ENCODE measurements at places on chromosomes 13 and 19. TPM values are rescaled to one million over a fixed set of nuclear protein-coding genes. Genes with fewer than 3 reads are reported as not detected.

DNA sequence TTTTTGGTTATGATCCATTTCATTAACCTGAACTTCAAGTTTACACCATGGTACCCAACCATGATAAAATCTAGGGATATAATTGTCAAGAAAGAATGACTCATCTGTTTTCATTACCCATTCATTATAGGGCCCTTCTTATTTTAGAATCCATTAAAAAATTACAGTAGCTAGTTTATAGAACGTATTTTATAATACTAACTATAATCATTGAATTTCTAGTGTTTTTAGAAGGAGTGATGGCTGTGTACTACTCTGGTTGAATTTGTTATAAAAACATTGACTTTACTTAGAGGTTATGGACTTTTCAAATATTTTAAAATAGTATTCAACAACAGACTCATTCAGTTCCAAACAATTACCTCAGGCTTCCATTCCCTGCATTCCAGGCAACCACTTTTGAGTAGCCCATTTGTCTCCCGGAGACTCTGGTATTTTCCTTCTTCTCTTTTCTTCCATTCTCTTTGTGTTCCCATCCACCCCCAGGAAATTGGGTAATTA, 71.9 kb upstream of the KLF12 start:
- no peaks in the 10 kb centered on the region for H3K4me1 ChIP-seq
- no peak overlapping the region for H3K4me3 ChIP-seq

Gene JOSD2
- total RNA-seq, result 60.9 TPM

DNA sequence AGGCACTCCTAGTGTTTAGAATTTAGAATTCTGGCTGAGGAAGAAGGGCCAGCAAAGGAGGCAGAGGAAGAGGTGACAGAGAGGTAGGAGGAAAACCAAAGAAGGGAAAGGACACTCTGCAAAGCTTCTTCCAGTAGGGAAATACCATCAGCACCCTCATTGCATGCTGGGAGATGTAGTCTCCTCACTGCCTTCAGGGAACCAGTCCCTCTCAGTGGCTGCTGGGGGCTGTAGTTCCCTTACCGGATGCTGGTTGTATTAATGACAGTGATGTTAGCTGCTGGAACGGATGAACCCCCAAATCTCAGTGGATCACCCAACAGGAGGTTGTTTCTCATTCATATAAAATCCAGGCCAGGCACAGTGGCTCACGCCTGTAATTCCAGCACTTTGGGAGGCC, 10.1 kb downstream of the GRIN2D start:
- H3K4me1 ChIP-seq, result no peaks in the 10 kb centered on the region
- no peak overlapping the region for H3K4me3 ChIP-seq
- H3K27ac ChIP-seq, result no peak overlapping the region
- no peaks in the 10 kb centered on the region for H3K27me3 ChIP-seq

DNA sequence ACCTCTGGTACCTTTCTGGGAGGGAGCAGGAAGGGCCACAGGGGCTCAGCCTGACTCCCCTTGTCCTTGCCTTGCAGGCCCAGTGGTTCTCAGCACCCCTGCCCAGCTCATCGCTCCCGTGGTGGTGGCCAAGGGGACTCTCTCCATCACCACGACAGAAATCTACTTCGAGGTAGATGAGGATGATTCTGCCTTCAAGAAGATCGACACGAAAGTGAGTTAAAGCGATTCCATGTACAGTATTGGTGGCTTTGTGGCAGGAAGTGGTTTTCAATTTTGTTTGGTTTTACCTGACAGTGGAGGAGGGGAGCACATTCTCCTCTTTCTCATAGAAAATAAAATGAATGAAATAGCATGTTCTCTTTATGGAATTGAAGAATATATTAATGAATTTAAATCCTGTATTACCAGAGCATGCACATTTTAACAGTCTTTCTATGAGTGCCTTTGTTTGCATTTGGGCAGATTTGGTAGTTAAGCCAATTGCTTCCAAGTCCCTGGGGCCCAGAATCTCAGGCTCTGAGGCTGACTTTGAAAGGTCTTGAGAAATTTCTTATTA, 4.1 kb downstream of the MAB21L1 start:
- no peak for DNase-seq
- no peak overlapping the region for H3K4me3 ChIP-seq
- no peaks in the 10 kb centered on the region for H3K36me3 ChIP-seq
- H3K27ac ChIP-seq, result no peak overlapping the region

DNA sequence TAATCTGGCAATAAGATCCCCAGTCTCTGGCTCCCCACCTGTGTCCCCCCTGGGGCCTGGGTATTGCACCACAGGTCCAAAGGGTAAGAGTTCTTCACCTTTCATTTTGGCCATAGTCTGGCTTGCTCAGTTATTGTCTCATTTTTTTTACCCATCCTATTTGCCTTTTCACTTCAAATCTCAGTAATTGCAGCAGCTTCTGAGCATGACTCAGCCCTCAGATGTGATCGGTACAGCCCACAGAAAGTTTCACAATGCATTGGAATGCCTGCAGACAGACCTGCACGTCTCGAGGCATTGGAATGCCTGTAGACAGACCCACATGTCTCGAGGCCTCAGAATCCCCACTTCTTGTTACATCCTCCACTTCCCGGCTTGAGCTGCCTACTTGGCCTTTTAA, 173.6 kb downstream of the NUFIP1 start:
- H3K27ac ChIP-seq, result no peak overlapping the region
- H3K4me1 ChIP-seq, result no peaks in the 10 kb centered on the region
- no peak for DNase-seq
- H3K36me3 ChIP-seq, result no peaks in the 10 kb centered on the region
- H3K27me3 ChIP-seq, result no peaks in the 10 kb centered on the region
- no peak overlapping the region for H3K4me3 ChIP-seq

GRCh38 chr13:41325752-41326151, 14.7 kb downstream of the NAA16 start:
- no peaks in the 10 kb centered on the region for H3K4me1 ChIP-seq
- H3K4me3 ChIP-seq, result no peak overlapping the region
- no peak overlapping the region for H3K27ac ChIP-seq
- no peaks in the 10 kb centered on the region for H3K27me3 ChIP-seq
- no peaks in the 10 kb centered on the region for H3K36me3 ChIP-seq

- peaks cover 37% of the 10 kb centered on the region for H3K4me1 ChIP-seq
- no peaks in the 10 kb centered on the region for H3K36me3 ChIP-seq
- peak; percentile 79 for DNase-seq
- no peaks in the 10 kb centered on the region for H3K27me3 ChIP-seq
- H3K4me3 ChIP-seq, result no peak overlapping the region
- H3K27ac ChIP-seq, result no peak overlapping the region
Measured at GRCh38 chr19:51698296-51698695, 5.2 kb downstream of the SPACA6 start.

Gene IGFL1
- 7.9 TPM for total RNA-seq

Gene ZNF560
- 0.49 TPM for total RNA-seq

- no peak for DNase-seq
- H3K4me3 ChIP-seq, result no peak overlapping the region
- no peaks in the 10 kb centered on the region for H3K27me3 ChIP-seq
Measured at GRCh38 chr13:84413016-84413415, 530.7 kb upstream of the SLITRK1 start.

DNA sequence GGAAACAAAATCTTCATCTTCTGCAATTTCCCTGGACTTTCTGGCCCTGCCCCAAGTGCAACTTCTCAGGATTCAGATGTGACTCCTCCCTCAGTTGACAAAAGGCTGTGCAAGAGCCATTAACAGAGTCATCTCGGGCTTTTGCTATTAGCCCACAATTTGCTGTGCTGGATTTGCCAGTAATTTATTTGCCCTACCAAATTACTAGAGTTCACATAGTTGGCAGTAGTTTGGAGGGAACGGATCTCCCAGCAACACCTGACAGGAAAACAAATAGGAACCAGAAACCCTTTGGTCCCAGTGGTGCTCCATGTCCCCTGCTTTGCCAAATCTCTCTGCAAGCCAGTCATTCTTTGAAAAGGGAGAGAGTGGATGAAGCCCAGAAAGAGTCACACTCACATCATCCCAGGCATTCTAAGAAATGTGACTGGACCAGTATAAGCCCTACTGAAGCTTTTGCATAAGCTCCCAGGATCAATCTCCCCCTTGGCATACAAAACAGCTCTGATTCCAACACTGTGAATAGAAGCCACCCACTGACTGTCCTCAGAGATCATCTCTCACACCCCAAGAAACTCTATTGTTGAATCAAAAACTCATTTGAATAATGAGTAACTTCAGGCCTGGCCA, 350.1 kb upstream of the NBEA start:
- DNase-seq, result no peak
- H3K4me1 ChIP-seq, result no peaks in the 10 kb centered on the region
- no peaks in the 10 kb centered on the region for H3K36me3 ChIP-seq
- no peaks in the 10 kb centered on the region for H3K27me3 ChIP-seq
- no peak overlapping the region for H3K27ac ChIP-seq
- H3K4me3 ChIP-seq, result no peak overlapping the region

Gene RPS15
- total RNA-seq, result 3,906 TPM

Gene KLHL1
- total RNA-seq, result not detected

GRCh38 chr19:42965176-42965575, 28.2 kb upstream of the PSG7 start:
- no peak overlapping the region for H3K4me3 ChIP-seq
- H3K27me3 ChIP-seq, result no peaks in the 10 kb centered on the region
- H3K4me1 ChIP-seq, result no peaks in the 10 kb centered on the region
- DNase-seq, result no peak

- H3K4me1 ChIP-seq, result peaks cover 25% of the 10 kb centered on the region
- H3K27me3 ChIP-seq, result no peaks in the 10 kb centered on the region
- H3K36me3 ChIP-seq, result peaks cover 11% of the 10 kb centered on the region
Measured at GRCh38 chr19:36001605-36002004, 6.6 kb downstream of the SDHAF1 start.

Gene LILRA6
- 1.5 TPM for total RNA-seq

- no peaks in the 10 kb centered on the region for H3K36me3 ChIP-seq
- DNase-seq, result no peak
- H3K4me1 ChIP-seq, result peaks cover 33% of the 10 kb centered on the region
- H3K27me3 ChIP-seq, result no peaks in the 10 kb centered on the region
- no peak overlapping the region for H3K4me3 ChIP-seq
Measured at GRCh38 chr13:43304945-43305344, 281.6 kb downstream of the DNAJC15 start.

GRCh38 chr19:58346961-58347929, 6.0 kb downstream of the A1BG start:
- no peaks in the 10 kb centered on the region for H3K36me3 ChIP-seq
- no peaks in the 10 kb centered on the region for H3K27me3 ChIP-seq
- H3K27ac ChIP-seq, result peak overlapping the region; percentile 60
- H3K4me1 ChIP-seq, result peaks cover 39% of the 10 kb centered on the region
- no peak for DNase-seq

Gene ZNF473
- 11.5 TPM for total RNA-seq

- H3K27me3 ChIP-seq, result no peaks in the 10 kb centered on the region
- no peak overlapping the region for H3K27ac ChIP-seq
- no peak overlapping the region for H3K4me3 ChIP-seq
- H3K36me3 ChIP-seq, result no peaks in the 10 kb centered on the region
- no peaks in the 10 kb centered on the region for H3K4me1 ChIP-seq
Measured at GRCh38 chr13:32340914-32341313, 25.6 kb downstream of the BRCA2 start.

Gene CYP2S1
- 7.1 TPM for total RNA-seq

Gene SYNGR4
- not detected for total RNA-seq

DNA sequence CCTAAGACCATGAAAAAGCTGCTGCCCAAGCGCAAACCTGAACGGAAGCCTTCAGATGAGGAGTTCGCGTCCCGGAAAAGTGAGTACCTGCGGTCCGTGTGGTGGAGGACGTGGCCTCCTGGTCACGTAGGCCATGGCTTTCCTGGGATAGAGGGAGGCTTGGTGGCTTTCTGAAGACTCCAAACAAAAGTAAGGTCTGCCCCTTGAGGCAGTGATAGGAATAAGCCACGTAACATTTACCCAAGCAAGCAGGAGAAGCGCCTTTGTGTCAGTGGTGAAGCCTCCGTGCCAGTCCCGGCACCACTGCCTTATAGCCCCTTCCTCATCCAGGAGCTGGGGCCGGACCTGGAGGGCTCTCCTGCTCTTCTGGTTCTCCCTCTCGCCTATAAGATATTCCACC, 34.3 kb upstream of the TEX29 start:
- H3K36me3 ChIP-seq, result peaks cover 59% of the 10 kb centered on the region
- no peak overlapping the region for H3K27ac ChIP-seq
- H3K4me1 ChIP-seq, result peaks cover 24% of the 10 kb centered on the region
- DNase-seq, result no peak
- H3K4me3 ChIP-seq, result no peak overlapping the region

DNA sequence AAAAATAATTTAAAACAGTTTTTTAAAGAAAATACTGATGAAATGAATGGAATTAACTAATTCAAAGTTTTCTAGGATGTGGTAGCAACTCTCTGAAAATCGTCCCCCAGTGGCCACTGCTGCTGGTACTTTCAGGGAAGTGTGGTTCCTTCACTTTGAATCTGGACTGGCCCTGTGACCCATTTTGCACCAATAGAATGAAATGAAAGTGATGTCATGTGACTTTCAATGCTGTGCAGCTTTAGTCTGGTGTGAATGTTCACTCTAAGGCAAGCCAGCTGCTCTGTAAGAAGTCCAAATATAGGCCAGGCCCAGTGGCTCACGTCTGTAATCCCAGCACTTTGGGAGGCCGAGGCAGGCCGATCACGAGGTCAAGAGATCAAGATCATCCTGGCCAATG, 26.4 kb upstream of the HNRNPA1L2 start:
- H3K27ac ChIP-seq, result no peak overlapping the region
- no peaks in the 10 kb centered on the region for H3K36me3 ChIP-seq
- H3K27me3 ChIP-seq, result no peaks in the 10 kb centered on the region

GRCh38 chr13:29548722-29549121, 46.8 kb downstream of the SLC7A1 start:
- H3K27me3 ChIP-seq, result no peaks in the 10 kb centered on the region
- no peak overlapping the region for H3K27ac ChIP-seq
- DNase-seq, result no peak
- H3K36me3 ChIP-seq, result no peaks in the 10 kb centered on the region
- H3K4me1 ChIP-seq, result peaks cover 13% of the 10 kb centered on the region

GRCh38 chr13:84399320-84400085, 517.2 kb upstream of the SLITRK1 start:
- no peaks in the 10 kb centered on the region for H3K36me3 ChIP-seq
- DNase-seq, result no peak
- no peak overlapping the region for H3K4me3 ChIP-seq
- no peaks in the 10 kb centered on the region for H3K4me1 ChIP-seq

Gene SOX1
- not detected for total RNA-seq

Gene GJA3
- total RNA-seq, result not detected

- H3K4me3 ChIP-seq, result no peak overlapping the region
- H3K27me3 ChIP-seq, result no peaks in the 10 kb centered on the region
- H3K27ac ChIP-seq, result no peak overlapping the region
- no peak for DNase-seq
Measured at GRCh38 chr13:92821324-92821723, 405.3 kb upstream of the GPC6 start.

Gene TPTE2
- total RNA-seq, result not detected

- H3K27ac ChIP-seq, result no peak overlapping the region
- H3K27me3 ChIP-seq, result no peaks in the 10 kb centered on the region
- no peaks in the 10 kb centered on the region for H3K36me3 ChIP-seq
- H3K4me3 ChIP-seq, result no peak overlapping the region
- no peak for DNase-seq
Measured at GRCh38 chr19:1063909-1064660, 2.9 kb upstream of the ARHGAP45 start.

Gene TRPC4
- 8.3 TPM for total RNA-seq

Data from vagina (tissue), 2 donors.